WTC11 (cell line): ENCODE measurements at places on chromosomes 6 and 20. TPM values are rescaled to one million over a fixed set of nuclear protein-coding genes. Genes with fewer than 3 reads are reported as not detected.

Gene ANKRD6
- 10.9 to 13.9 TPM (median 12.6 TPM) in 3 replicates for total RNA-seq

Gene TINAG
- not detected in 3 replicates for total RNA-seq

Gene XPO5
- 84.9 to 97.8 TPM (median 86.0 TPM) in 3 replicates for total RNA-seq

Gene MAN1A1
- 6.8 to 6.9 TPM (median 6.8 TPM) in 3 replicates for total RNA-seq

Gene MYBL2
- 133 to 166 TPM (median 133 TPM) in 3 replicates for total RNA-seq

Gene TNNC2
- 2.7 to 3.6 TPM (median 3.0 TPM) in 3 replicates for total RNA-seq

GRCh38 chr6:21871831-21872230, 278.3 kb downstream of the SOX4 start:
- no peak for DNase-seq

- no peak for DNase-seq
Measured at GRCh38 chr6:163200289-163200688, 214.2 kb upstream of the QKI start.

GRCh38 chr6:110878751-110879522, 4.4 kb downstream of the AMD1 start:
- peak; percentile 48 for DNase-seq

- no peak for DNase-seq
Measured at GRCh38 chr6:127053875-127054235, 64.6 kb upstream of the RSPO3 start.

GRCh38 chr6:10587656-10588406, 66.7 kb downstream of the GCNT2 start:
- DNase-seq, result no peak

- no peak for DNase-seq
Measured at GRCh38 chr20:48064929-48065328, 279.6 kb upstream of the SULF2 start.

- no peak for DNase-seq
Measured at GRCh38 chr20:19901226-19901625, 115.9 kb upstream of the NAA20 start.

DNA sequence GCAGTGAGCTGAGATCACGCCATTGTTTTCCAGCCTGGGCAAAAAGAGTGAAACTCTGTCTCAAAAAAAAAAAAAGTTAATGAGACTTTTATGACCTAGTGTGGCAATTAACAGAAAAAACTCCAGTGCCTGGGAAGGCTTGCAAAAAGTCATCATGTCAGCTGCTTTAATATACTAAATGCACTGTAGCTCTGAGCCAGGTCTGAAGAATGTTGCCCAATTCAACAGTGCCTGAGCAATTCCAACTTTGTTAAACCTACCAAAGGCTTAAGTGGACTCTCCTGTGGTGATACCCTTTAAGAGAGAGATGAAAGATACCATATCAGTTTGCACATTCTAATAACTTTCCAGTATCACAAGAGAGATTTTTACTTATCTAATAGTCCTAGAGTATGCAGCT, 6.5 kb upstream of the ROS1 start:
- no peak for DNase-seq

- DNase-seq, result no peak
Measured at GRCh38 chr6:106116125-106116832, 30.1 kb downstream of the PRDM1 start.

- no peak for DNase-seq
Measured at GRCh38 chr20:41316051-41316450, 1.5 kb downstream of the ZHX3 start.

DNA sequence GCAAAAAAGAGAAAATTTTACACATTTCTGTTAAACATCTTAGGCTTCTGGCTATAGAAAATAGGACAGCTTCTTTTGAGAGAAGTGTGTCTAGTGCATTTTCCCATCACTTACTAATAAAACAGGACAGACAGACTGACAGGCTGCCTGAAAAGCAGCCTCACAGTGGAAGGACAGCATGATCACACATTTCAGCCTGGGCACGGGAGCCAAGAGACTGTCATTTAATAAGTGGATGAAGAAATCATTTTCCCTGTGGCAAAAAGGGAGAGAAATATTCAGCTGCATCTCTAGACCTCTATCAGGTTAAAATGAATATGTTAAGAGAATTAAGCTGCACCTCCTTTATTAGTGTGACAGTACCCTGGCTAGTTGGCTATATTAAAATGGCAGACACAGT, 960.5 kb downstream of the KIF16B start:
- DNase-seq, result no peak

- DNase-seq, result no peak
Measured at GRCh38 chr6:149194820-149195558, 122.5 kb upstream of the TAB2 start.
